ENCODE measurements at places on chromosomes 6 and 20. TPM values are rescaled to one million over a fixed set of nuclear protein-coding genes. Genes with fewer than 3 reads are reported as not detected.

The DNAH8 gene
- not detected for polyA plus RNA-seq

The COL20A1 gene
- not detected for polyA plus RNA-seq

The HLA-DRB5 gene
- not detected for polyA plus RNA-seq

The OOEP gene
- 0.08 TPM for polyA plus RNA-seq

The SFTA2 gene
- polyA plus RNA-seq, result not detected

The SLC32A1 gene
- polyA plus RNA-seq, result not detected

The LPA gene
- not detected for polyA plus RNA-seq

The NKX2-2 gene
- not detected for polyA plus RNA-seq

The TP53TG5 gene
- polyA plus RNA-seq, result 0.14 TPM

The NFKBIL1 gene
- polyA plus RNA-seq, result 3.7 TPM

The CLPSL1 gene
- not detected for polyA plus RNA-seq

The TAF4 gene
- 4.2 TPM for polyA plus RNA-seq

The PNLDC1 gene
- polyA plus RNA-seq, result 0.09 TPM

The ABHD16B gene
- polyA plus RNA-seq, result not detected
